ENCODE measurements at places on chromosomes 5 and 9.

GRCh38 chr5:168317096-168317520, 25.7 kb downstream of the WWC1 start:
- no peak for DNase-seq

GRCh38 chr5:78500028-78500427, 139.6 kb downstream of the SCAMP1 start:
- DNase-seq = no peak

DNA sequence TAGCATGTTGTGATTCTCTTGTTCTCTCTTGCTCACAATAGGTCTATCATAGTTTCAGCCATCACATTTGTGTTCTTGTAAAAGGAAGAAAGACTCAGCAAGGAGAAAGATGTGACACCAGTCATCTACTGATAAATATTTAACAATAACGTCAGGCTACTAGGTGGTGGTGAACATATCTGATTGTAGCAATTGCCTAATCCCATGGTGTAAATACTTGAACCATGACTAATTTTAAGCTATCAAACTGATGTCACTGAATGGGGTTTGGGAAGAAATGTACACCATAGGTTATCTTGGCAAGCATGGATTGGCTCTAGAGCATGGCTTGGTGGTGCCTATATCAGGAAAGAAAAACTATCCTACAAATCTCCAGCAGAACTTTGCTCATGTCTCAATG, 16.6 kb downstream of the DMRTA1 start:
- no peak for DNase-seq

DNA sequence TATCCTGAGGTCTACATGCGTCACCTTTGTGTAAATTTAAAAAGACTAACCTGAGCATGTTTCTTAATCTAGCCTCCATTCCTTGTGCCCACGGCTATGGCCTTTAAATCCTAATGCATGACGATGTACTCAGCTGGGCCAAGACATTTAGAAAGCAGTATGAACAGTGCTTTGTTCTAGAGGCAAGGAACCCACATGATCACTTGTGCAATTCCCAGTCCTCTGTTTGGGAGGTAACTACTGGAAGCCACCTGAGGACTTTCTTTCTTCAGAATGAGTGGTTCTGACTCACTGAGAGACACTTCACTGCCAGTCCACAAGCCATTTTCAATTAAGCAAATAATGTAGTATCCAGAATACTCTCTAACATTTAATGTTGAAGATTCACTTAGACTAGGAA, 181.3 kb downstream of the RAB3C start:
- DNase-seq = no peak

GRCh38 chr5:180373454-180373853, 20.3 kb upstream of the GFPT2 start:
- no peak for DNase-seq

DNA sequence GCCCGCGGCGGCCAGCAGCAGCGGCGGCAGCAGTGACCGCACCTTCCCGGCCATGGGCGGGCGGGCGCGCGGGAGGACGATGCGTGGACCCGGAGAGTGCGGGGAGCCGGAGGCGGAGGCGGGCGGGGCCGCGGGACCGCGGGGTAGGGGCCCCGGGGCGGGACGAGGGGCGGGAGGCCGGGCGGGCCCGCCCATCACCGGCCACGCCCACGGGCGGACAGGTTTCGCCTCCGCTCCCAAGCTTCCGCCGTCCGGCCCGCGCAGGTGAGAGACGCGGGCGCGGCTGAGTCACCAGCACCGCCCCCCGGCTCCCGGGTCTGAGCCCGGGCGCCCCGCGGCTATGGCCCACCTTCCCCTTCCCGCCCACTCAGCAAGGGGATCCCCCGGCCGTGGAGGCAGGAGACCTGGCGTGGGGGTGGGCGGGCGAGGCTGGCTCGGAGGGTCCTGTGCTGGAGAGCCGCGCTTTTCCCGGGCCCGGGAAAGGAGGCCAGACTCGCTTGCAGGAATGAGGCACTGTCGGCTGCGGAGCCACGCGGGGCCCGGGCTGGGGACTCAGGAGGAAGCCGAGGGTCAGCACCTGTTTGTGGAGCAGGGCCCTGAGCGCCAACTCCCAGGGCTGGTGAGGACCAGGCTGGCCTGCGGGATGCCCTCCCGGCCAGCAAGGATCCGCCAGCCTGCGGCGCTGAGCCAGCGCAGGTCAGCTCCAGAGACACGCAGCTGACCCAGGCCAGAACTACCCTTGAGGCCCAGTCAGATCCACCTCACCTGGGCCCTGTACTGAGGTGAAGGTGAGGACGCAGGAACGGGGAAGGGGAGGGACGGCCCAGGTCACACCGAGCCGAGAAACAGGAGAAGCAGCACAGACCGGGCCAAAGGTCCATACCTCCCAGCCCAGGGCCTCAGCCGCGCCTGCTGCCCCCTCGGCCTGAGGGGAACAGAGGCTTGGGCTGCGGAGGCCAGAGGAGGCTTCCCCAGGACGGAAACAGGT, at the start of gene ENTPD2:
TSS of gene ENTPD2 (minus strand) at position 118 of the 988 bp plus-strand sequence. CDS start at position 54, 64 bp downstream.
- DNase-seq = no peak

- no peak for DNase-seq
These were observed 160.2 kb downstream of the MACROH2A1 start for GRCh38 chr5:135238622-135239452.

- no peak for DNase-seq
These were observed 3.0 kb downstream of the FRRS1L start for GRCh38 chr9:109164042-109164441.

- no peak for DNase-seq
These were observed 7.6 kb upstream of the KCNV2 start for GRCh38 chr9:2709645-2710101.

DNA sequence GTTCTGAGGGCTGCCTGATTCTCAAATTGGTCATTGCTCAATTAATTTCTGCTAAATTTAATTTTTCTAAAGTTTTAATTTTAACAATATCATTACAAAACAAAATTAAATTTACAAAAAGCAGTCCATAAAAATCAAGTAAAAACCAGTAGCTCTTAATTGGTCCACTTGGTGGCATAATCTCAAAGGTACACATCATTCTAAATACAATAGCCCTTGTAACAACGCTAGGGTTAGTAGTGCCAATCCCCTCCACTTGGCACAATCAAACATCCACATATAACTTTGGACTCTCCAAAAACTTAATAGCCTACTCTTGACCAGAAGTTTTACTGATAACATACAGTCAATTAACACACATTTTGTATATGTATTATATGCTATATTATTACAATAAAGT, 1.9 kb upstream of the NDUFB6 start:
- DNase-seq = no peak

GRCh38 chr9:136757328-136757727, 715 bp downstream of the LCN8 start:
- no peak for DNase-seq

DNA sequence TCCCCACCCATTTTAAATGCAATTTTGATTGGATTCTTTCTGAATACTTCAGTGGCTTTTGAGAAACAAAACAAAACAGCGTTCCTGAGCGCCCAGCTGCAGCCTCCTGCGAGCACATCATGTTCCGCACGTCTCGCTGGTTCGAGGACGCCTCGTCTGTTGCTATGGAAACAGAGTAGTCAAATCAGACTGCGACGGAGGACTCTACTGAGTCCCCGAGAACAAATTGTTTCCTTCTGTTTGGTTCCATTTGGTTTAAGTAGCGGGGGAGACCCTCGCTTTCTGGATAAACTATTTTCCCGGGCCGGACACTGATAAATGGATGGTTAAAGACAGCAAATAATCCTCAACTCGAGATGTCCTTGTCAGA, 69.0 kb downstream of the SLC28A3 start:
- DNase-seq = peak; percentile 38

DNA sequence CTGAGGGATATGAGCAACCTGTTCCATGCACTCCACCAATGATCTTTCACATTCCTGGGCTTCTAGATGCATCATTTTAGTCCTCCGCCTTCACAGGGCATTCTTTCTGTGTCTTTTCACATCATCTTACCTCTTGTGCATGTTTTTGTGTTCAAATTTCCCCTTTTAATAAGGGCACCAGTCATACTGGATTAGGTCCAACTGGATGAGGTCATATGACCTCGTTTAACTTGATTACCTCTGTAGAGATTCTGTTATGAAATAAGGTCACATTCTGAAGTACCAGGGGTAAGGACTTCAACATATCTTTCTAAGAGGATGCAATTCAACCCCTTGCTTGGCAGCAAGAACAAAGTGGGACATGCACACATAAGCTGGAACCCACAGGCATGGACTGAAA, 335.3 kb upstream of the TLE4 start:
- DNase-seq = no peak

Measured in hepatic stellate cell (primary cell).